ENCODE measurements at places on chromosomes 13 and 19.

- DNase-seq, result no peak
Measured at GRCh38 chr19:57192077-57192420, 749 bp downstream of the ZNF264 start.

- no peak for DNase-seq
Measured at GRCh38 chr19:2268480-2268830, 12.2 kb upstream of the JSRP1 start.

GRCh38 chr13:60335531-60335930 is 61.5 kb upstream of the TDRD3 start:
- DNase-seq, result no peak

- no peak for DNase-seq
Measured at GRCh38 chr13:33727297-33728083, 90.5 kb upstream of the RFC3 start.

GRCh38 chr13:34767778-34768177 is 174.3 kb upstream of the NBEA start:
- no peak for DNase-seq

DNA sequence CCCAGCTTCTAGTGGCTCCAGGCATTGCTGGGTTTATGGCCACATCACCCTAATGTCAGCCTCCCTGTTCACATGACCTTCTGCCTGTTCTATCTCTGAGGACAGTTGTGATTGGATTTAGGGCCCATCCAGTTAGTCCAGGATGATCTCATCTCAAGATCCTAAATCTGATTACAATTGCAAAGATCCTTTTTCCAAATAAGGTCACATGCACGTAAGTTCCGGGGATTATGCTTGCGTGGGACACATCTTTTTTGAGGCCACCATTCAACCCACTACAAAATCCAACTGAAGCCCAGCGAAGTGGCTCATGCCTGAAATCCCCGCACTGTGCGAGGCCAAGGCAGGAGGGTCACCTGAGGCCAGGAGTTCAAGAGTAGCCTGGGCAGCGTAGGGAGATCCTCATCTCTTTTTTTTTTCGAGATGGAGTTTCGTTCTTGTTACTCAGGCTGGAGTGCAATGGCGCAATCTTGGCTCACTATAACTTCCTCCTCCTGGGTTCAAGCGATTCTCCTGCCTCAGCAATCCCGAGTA is 12.3 kb downstream of the PLD3 start:
- DNase-seq, result no peak

- DNase-seq, result no peak
Measured at GRCh38 chr19:28558783-28559182, 654.2 kb downstream of the UQCRFS1 start.

DNA sequence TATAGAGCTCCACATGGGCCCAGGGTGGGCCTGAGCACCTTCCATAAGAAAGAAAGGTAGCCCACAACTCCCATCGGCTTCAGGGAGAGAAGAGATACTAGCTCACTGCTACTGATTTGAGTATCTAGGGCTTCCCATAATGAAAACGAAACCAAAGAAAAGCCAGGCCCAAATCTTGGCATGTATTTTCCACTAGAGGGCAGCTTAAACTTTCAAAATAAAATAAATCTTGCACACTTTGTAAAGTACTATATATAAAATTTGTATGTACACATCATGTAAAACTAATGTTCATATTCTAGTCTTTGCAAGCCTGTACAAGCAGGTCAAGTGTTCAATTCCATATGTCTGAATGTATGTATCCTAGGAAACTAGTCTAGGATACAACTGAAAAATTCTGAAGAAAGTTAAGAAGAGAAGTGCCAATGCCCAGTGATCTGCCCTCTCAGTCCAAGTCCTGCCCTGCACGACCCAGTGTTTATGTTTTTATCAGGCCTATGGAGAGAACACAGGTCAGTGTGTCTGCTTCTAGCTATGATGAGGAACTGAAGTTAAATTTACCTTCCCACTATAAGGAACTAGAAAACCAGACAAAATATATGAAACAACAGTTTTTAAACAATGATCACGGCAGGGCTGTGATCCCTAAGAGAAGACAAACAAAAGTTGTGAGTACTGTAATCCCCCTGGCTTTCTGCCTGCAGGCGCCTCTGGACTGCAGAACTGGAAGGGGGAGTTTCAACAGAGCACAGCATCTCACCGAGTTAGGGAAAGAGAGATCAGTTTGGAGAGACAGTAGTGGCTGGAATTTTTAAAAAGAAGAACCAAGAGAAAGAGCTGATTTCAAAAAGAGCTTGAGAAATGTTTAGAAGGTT is 475.7 kb downstream of the UQCRFS1 start:
- DNase-seq, result no peak

DNA sequence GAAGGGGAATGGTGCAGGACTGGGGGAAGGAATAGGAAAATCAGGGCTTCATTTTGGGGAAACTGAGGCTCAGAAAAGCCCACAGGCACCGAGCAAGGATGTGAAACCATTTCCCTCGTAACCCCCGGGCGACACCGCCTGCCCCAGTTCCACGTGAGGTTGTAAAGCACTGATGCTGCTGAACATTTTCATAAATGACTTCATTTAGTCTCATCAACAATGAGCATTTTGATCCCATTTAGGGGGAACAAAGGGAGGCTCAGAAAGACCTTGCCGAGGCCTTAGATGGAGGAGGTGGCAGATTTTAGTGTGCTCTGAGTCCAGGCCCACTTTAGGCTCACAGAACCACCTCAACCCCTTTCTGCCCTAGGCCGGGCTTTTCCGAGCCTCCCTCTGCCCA is 20.5 kb upstream of the FBXO27 start:
- DNase-seq, result no peak

DNA sequence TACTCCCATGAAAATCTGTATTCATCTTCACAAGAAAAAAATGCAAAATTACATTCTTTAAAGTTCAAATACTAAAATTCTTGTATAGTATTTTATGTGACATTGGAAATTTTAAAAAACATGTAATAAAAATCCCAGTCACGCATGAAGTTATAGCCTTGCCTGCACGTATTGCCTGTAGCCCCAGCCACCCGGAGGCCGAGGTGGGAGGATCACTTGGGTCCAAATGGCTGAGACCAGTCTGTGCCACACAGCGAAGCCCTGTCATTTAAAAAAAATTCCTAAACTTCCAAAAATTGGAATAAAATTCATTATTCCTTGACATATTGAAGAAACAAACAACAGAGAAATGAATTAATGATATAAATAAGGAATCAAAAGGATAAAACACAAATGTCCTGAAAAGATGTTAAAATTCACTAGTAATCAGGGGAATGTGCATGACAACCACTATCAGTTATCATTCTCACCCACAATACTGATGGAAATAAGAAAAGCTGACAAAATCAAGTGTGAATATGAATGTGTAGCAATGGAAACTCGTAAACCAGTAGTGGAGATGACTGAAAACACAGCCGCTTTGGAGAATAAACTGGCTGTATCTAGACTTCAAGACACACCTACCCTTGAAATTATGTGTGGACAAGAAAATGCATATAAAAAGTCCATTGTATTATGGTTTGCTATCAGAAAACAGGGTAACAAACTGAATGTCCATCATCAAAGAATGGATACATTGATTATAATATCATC is 7.5 kb downstream of the CARD8 start:
- DNase-seq, result no peak

DNA sequence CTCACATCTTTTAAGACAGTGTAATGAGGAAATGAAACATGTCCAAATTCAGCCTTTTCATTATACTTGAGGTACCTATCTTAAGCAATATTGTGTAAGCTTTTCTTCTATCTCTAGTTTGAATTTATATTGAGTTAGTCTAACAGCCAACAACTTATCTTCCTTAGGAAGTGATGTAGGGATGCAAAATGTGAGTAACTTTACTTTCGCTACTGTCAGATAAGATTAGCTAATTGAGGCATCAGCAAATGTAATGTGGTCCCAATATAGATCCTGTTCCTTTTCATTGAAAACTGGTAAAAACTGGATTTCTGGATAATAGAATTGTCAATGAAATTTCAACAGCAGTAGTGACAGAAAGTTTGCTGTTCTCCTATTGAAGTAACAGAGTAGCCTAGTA is 902.2 kb downstream of the GPC5 start:
- DNase-seq, result no peak

DNA sequence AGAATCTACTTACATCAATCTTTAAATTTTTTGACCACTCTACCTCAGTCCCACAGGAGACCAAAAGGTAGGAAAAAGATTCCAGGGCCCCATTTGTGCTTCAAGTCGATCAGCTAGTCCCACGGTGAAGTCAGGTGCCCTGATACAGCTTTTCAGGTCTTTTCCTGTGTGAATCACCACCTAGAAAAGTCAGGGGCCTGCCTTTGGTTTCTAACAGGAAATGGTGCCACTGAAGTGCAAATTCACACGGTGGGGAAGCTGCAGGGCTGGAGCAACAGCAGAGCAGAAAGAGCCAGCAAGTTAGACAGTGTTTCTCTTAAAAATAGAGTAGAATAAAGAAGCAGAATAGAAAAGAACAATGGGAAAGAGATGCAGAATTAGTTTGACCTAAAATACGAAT is 107.5 kb downstream of the KLF12 start:
- DNase-seq, result peak; percentile 53

- DNase-seq, result peak; percentile 41
Measured at GRCh38 chr19:13573056-13573667, 66.9 kb upstream of the CACNA1A start.

- no peak for DNase-seq
Measured at GRCh38 chr19:35431145-35431807, 16.8 kb upstream of the FFAR2 start.
